ENCODE measurements at places on chromosomes 11 and 22.
A peak's percentile ranks its signal among the peaks of the same experiment; 100 is the strongest.

DNA sequence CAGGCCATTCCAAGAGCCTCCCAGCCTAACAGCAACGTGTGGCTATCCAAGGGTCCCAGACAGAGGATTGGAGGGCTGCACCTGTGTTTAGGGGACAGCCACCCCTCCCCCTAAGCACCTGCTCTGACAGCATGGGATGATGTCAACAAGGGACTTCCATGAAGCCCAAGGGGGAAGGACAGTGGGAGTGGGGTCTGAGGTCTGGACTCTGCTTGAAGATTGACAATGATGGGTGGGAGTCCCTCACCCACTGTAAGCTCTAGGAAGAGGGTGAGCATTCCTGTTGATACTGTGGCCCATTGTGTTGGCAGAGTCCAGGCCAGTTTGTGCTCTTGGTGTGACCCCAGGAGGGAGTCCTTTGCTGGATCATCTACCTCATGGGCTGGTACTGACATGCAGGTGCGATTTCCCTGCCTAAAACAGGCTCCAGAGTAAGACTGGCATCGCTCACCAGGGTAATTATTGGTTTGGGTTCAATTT is 46.9 kb upstream of the TUB start:
- DNase-seq, result no peak
- H3K27ac ChIP-seq, result no peak overlapping the region
- H3K4me3 ChIP-seq, result no peak overlapping the region
- H3K27me3 ChIP-seq, result peaks cover 45% of the 10 kb centered on the region
- H3K36me3 ChIP-seq, result no peaks in the 10 kb centered on the region

- DNase-seq, result no peak
- peaks cover 65% of the 10 kb centered on the region for H3K4me1 ChIP-seq
- peak overlapping the region; percentile 76 for H3K27ac ChIP-seq
These were observed 21.7 kb downstream of the CD5 start for GRCh38 chr11:61123775-61124571.

DNA sequence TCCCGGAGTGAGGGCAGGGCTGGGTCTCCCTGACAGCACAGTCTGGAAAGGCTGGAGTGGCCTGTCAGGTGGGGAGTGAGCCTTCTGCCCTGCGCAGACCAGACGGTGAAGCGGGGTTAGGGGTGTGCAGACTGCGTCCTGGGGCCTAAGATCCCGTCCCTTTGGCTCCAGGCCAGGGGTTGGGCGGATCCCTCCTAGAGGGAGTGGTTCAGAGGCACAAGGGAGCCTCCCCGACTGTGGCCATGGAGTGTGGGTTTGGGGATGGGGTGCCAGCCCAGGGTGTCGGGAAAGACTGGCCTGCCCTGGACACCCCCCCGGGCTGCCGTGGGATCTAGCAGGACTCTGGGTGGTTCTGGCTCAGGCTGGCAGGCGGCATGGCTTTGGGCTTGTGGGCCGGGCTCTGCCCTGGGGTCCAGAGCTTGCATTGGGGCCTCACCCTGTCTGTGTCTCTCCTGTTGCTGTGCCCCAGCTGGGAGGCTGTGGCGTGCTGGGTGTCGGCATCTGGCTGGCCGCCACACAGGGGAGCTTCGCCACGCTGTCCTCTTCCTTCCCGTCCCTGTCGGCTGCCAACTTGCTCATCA is 19.5 kb downstream of the TSPAN4 start:
- H3K36me3 ChIP-seq, result peaks cover 3% of the 10 kb centered on the region
- no peaks in the 10 kb centered on the region for H3K27me3 ChIP-seq
- no peak overlapping the region for H3K27ac ChIP-seq
- no peak overlapping the region for H3K4me3 ChIP-seq
- no peaks in the 10 kb centered on the region for H3K4me1 ChIP-seq
- DNase-seq, result no peak

DNA sequence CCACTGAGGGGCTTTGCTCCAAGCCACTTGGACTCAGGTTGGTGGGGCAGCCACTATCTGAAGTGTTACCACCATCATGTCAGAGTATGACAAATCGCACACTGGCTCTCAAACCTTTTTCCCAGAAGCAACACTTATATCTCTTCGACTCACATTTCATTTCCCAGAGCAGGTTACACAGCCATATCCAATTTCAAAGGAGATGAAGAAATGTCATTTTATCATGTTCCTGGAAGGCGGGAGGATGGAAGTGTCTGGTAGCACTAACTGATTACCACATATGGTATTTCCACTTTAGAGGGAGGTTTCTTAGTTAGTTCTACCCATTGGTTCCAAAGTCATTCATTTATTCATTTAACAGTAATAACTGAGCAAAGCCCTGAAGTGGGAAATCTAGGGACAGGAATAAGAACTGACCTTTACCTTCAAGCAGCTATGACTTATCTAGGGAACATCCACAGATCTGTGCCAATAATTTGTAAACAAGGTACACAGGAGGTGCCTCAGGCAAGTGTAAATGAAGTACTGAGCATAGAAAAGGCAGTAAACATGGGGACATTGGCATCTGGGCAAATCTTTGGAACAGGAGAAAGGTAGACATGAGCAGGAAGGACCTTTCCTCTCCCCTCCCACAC is 54.9 kb upstream of the LRRC55 start:
- H3K27ac ChIP-seq, result no peak overlapping the region
- no peak for DNase-seq

GRCh38 chr11:12289667-12290476 is 87.5 kb upstream of the PARVA start:
- H3K36me3 ChIP-seq, result no peaks in the 10 kb centered on the region
- no peaks in the 10 kb centered on the region for H3K27me3 ChIP-seq
- peak overlapping the region; percentile 45 for H3K27ac ChIP-seq
- H3K4me3 ChIP-seq, result no peak overlapping the region
